Chondrocyte (in vitro differentiated cells): ENCODE measurements at places on chromosomes 1 and 21. TPM values are rescaled to one million over a fixed set of nuclear protein-coding genes. Genes with fewer than 3 reads are reported as not detected.

The CA6 gene
- not detected in 3 replicates for total RNA-seq

The RNF186 gene
- not detected in 3 replicates for total RNA-seq

The MAGOH gene
- total RNA-seq, result 27.2 to 32.6 TPM (median 29.0 TPM) in 3 replicates

The SWT1 gene
- total RNA-seq, result 2.7 to 3.5 TPM (median 3.3 TPM) in 3 replicates

The DYNLT5 gene
- total RNA-seq, result not detected in 3 replicates

The OVAAL gene
- total RNA-seq, result not detected in 3 replicates

GRCh38 chr21:34580181-34580700, 34.7 kb downstream of the RCAN1 start:
- H3K27me3 ChIP-seq, result no peaks in the 10 kb centered on the region
- H3K4me3 ChIP-seq, result no peak overlapping the region
- peaks cover 25% of the 10 kb centered on the region for H3K4me1 ChIP-seq
- DNase-seq, result no peak
- H3K27ac ChIP-seq, result no peak overlapping the region

- no peaks in the 10 kb centered on the region for H3K4me1 ChIP-seq
- H3K27me3 ChIP-seq, result peaks cover 32% of the 10 kb centered on the region
- DNase-seq, result no peak
- H3K27ac ChIP-seq, result no peak overlapping the region
- H3K36me3 ChIP-seq, result no peaks in the 10 kb centered on the region
Measured at GRCh38 chr1:34730485-34730884, 24.4 kb upstream of the GJB5 start.

DNA sequence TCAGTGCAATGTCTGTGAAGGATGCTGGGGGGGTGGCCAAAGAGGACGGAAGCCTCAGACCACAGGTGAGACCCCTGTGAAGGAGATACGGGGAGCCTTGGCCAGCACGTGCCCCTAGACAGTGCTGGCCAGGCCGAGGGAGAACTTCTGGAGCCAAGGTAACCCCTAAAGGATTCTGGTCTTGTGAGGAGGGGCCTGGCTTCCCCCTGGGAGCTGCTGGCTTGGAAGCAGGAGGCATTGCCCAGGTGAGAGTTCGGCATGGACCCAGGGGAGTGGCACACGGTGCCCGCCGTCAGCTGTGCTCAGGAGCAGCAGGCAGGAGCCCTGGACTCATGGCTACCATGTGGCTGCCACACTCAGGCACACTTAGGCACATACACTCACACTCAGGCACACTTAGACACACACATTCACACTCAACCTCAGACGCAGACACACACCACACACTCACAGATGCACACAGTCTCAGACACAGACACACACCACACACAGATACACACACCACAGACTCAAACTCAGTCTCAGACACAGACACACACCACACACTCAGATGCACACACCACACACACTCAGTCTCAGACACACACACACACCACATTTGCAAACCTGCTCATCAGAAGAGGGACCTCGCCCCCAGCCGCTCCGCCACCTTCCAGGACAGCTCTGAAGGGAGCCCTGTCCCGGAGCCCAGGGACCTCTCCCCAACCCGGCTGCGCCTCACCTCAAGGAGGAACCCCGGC, 1.1 kb upstream of the COL6A2 start:
- H3K4me3 ChIP-seq, result peak overlapping the region; percentile 55
- H3K4me1 ChIP-seq, result peaks cover 37% of the 10 kb centered on the region
- H3K36me3 ChIP-seq, result peaks cover 15% of the 10 kb centered on the region
- peak overlapping the region; percentile 15 for H3K27ac ChIP-seq
- no peaks in the 10 kb centered on the region for H3K27me3 ChIP-seq

GRCh38 chr1:32568929-32569328, 29.7 kb downstream of the ZBTB8A start:
- no peaks in the 10 kb centered on the region for H3K27me3 ChIP-seq
- DNase-seq, result no peak
- H3K27ac ChIP-seq, result no peak overlapping the region
- H3K4me3 ChIP-seq, result no peak overlapping the region

GRCh38 chr1:214455479-214455878, 95.9 kb downstream of the PTPN14 start:
- H3K36me3 ChIP-seq, result peaks cover 4% of the 10 kb centered on the region
- no peak overlapping the region for H3K4me3 ChIP-seq
- no peaks in the 10 kb centered on the region for H3K27me3 ChIP-seq
- DNase-seq, result no peak
- H3K4me1 ChIP-seq, result peaks cover 75% of the 10 kb centered on the region
- peak overlapping the region; percentile 83 for H3K27ac ChIP-seq

GRCh38 chr1:116110567-116111523, at the start of gene MAB21L3:
TSS of gene MAB21L3 (plus strand) at chr1:116111399. CDS start at chr1:116112616, 1,217 bp downstream.
- no peak within 1 kb of the TSS for H3K27ac ChIP-seq
- peaks cover 25% of the 10 kb centered on the region for H3K4me1 ChIP-seq
- no peak for DNase-seq
- H3K27me3 ChIP-seq, result no peaks in the 10 kb centered on the region
- no peak within 1 kb of the TSS for H3K4me3 ChIP-seq
- no peaks in the 10 kb centered on the region for H3K36me3 ChIP-seq

GRCh38 chr21:40733024-40733397, 113.9 kb downstream of the DSCAM start:
- H3K4me3 ChIP-seq, result no peak overlapping the region
- no peaks in the 10 kb centered on the region for H3K36me3 ChIP-seq
- H3K27me3 ChIP-seq, result no peaks in the 10 kb centered on the region
- H3K27ac ChIP-seq, result no peak overlapping the region

GRCh38 chr1:183239793-183240525, 53.9 kb downstream of the LAMC2 start:
- peaks cover 59% of the 10 kb centered on the region for H3K4me1 ChIP-seq
- H3K27me3 ChIP-seq, result no peaks in the 10 kb centered on the region
- H3K4me3 ChIP-seq, result no peak overlapping the region
- no peak overlapping the region for H3K27ac ChIP-seq

DNA sequence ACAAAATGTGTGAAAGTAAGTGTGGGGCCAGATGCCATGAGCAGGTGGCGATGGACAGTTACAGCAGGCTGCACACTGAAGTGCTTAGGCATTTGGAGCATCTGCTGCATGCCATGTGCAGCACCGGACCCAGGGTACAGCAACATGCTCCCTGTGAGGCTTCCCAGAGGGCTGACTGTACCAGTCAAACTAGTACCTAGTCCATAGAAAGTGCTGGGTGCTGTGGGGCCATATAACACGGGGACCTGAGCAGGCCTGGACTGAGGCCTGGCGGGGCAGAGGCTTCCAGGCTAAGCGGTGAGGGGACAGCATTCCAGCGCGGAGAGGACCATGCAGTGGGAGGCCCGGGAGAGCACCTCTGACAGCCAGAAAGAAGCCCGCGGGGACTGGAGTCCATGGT, 29.9 kb upstream of the PKP1 start:
- no peaks in the 10 kb centered on the region for H3K27me3 ChIP-seq
- no peak for DNase-seq
- H3K4me1 ChIP-seq, result peaks cover 11% of the 10 kb centered on the region
- H3K36me3 ChIP-seq, result no peaks in the 10 kb centered on the region
- no peak overlapping the region for H3K4me3 ChIP-seq

DNA sequence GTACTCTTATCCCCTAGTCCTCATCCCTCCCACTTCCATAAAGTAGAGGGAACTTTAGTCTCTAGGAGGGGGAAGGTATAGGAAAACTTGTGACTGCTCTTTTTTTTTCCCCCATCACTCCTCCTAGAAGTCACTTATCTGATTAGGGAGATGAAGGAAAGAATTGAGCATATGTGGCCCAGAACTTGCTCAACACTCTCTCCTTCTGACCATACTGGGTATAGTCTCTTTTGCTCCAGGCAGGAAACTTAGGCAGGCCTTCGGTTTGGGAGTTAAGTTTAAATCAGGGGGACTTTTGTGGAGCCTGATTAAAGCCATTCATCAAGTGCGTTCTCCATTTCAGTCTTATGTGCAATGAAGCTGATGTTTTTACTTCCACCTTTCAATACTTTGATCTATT, 5.8 kb downstream of the UBE2U start:
- H3K27me3 ChIP-seq, result no peaks in the 10 kb centered on the region
- H3K36me3 ChIP-seq, result no peaks in the 10 kb centered on the region
- H3K4me1 ChIP-seq, result peaks cover 10% of the 10 kb centered on the region
- no peak overlapping the region for H3K27ac ChIP-seq
- no peak overlapping the region for H3K4me3 ChIP-seq

DNA sequence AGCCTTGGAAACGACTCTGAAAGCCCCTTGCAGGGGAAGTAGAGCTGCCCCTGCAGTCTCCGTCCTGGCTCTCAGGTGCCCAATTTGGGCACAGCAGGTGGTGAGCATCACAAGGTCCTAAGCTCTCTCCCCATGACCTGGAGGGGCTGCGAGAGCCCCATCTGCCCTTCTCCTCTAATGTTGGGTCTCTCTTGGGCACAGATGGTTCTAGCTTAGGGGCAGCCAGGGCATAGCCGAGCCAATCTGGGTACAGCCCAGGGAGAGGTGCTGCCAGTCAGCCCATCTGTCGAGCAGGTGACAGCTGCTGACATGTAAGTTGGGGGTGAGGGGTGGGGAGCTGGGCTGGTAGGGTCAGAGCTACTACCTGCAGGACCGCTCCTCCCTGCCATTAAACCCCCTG, 50.7 kb downstream of the SYT2 start:
- no peak for DNase-seq
- H3K4me3 ChIP-seq, result no peak overlapping the region
- H3K36me3 ChIP-seq, result no peaks in the 10 kb centered on the region
- no peak overlapping the region for H3K27ac ChIP-seq
- H3K4me1 ChIP-seq, result no peaks in the 10 kb centered on the region
- peaks cover 72% of the 10 kb centered on the region for H3K27me3 ChIP-seq

GRCh38 chr1:223228201-223228600, 85.2 kb upstream of the TLR5 start:
- peaks cover 6% of the 10 kb centered on the region for H3K27me3 ChIP-seq
- no peak overlapping the region for H3K27ac ChIP-seq
- no peak for DNase-seq

DNA sequence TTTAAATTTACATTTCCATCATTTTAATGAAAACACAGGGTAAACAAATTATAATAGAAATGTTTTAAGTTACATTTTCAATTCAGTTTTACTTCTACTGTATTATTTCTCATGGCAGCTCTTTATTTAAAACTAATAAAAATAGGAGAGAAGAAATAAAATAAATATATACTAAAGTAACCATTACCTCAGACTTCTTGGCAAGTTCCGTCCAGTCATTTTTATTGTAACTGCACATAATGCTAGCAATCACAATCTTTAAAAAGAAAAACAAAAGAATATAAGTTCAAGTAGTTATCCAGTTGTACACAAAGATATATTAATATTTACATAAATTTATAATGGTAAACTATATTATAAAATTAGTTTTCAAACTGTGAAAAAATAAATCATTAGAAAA, 538.6 kb downstream of the DPYD start:
- DNase-seq, result no peak
- peaks cover 19% of the 10 kb centered on the region for H3K4me1 ChIP-seq
- H3K36me3 ChIP-seq, result no peaks in the 10 kb centered on the region
- H3K27ac ChIP-seq, result no peak overlapping the region
- no peak overlapping the region for H3K4me3 ChIP-seq

DNA sequence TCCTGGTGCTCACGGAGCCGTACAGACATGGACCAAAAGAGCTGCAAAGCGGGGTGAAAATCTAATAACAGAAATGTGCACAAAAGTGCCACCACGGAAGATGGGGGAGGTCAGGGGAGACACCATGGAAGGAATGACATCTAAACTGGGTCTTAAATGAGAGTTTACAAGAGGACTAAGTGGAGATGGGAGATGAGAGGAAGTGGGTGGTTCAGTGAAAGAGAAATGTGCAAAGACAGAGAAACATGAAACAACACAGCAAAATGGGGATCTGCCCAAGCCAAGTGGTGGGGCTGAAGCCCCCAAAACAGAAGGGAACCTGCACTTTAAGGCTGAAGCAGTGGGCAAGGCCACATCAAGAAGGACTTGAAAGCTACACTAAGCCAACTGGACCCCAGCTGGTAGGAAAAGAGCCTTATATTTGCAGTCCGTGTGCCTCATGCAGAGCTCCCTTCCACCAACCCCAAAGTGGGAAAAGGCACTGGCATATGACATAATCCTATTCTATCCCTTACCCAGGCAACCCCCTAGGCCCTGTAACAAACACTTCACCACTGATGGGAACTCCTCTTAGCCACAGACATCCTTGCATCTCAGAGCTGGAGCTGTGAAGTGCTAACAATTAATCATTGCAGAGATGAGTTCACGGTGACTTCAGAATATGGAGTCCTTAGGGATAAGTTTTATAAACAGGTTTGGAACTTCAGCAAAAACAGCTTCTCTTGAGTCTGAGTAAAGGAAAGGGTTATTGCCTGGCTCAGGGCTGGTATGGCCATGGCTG, 198.6 kb upstream of the EDN2 start:
- H3K27ac ChIP-seq, result no peak overlapping the region
- H3K36me3 ChIP-seq, result no peaks in the 10 kb centered on the region
- H3K27me3 ChIP-seq, result peaks cover under 1% of the 10 kb centered on the region
- no peak for DNase-seq
- peaks cover 15% of the 10 kb centered on the region for H3K4me1 ChIP-seq

DNA sequence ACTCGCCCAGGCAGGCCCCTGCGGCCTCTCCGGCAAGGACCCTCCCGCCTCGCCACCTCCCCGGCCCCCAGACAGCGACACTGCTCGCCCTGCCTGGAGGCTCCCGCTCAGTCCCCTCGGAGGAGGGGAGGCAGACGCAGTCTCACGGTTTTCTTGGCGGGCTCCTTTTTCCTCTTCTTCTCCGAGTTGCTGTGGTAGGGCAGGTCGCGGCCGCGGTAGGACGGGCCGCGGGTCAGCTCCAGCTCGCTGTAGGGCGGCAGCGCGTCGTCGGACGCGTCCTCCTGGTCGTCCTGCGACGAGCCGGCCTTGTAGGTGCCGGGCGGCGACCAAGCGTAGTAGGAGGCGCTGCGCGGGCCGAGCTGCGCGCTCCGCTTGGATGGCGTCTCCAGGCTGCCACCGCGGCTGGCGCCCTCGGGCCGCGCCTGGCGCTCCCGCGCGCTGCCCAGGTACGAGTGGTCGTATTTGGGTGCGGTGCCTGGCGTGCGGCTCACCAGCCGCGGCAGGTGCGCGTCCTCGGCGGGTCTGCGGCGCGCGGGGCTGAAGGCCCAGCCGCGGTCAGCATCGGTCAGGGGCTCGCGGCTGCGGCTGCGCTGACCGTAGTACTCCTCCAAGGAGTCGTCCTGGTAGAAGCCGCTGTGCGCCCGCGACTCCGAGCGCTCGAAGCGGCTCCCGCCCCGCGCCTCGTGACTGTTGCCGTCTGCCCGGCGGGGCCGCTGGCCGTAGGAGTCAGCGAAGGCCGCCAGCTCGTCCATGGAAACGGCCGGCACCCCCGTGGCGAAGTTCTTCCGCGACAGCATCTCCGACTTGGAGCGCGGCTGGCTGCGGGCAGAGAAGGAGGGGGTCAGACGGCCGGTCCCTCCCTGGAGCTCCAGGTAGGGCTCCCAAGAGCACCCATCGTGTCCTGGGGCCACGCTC, 44.8 kb upstream of the TADA1 start:
- peak overlapping the region; percentile 57 for H3K4me3 ChIP-seq
- no peak overlapping the region for H3K27ac ChIP-seq
- peaks cover 20% of the 10 kb centered on the region for H3K4me1 ChIP-seq
- no peaks in the 10 kb centered on the region for H3K36me3 ChIP-seq
- peak; percentile 65 for DNase-seq
